Dermis blood vessel endothelial cell (primary cell): ENCODE measurements at places on chromosomes 7 and 10.

- no peak for DNase-seq
Observed at GRCh38 chr10:47266602-47267001, 33.4 kb upstream of the GDF10 start.

- no peak for DNase-seq
Observed at GRCh38 chr10:75331081-75331480, 70.5 kb downstream of the ZNF503 start.

DNA sequence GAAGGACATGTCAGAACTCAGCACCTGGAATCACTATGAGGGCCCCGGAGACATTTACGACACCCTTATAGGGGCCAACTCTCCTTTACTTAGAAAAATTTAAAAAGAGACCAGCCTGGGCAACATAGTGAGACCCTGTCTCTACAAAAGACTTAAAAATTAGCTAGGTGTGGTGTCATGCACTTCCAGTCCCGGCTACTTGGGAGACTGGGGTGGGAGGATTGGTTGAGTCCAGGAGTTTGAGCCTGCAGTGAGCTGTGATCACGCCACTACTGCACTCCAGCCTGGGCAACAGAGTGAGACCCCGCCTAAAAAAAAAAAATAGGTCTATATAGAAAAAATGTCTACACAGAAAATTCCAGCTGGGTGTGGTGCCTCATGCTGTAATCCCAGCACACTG is 7.5 kb upstream of the CYTH3 start:
- DNase-seq, result no peak

DNA sequence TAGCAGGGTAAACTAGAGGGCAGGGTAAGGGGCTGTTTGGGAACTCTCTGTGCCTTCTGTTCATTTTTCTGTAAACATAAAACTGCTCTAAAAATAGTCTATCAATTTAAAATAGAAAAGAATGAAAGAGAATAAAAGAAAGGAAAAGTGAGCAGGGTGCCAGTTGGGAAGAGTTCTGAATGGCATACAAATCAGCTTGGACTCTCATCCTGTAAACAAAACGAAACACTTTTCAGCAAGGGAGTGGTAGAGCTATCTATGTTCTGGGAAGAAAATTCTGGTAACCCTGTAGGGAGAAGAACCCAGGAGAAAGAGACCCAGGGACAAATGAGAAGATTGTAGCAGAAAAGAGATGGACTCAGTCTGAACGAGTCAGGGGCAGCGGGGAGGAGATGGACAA is 24.6 kb downstream of the SCRN1 start:
- no peak for DNase-seq

GRCh38 chr10:50593523-50594376 is 30.0 kb downstream of the SGMS1 start:
- DNase-seq, result peak; percentile 54

GRCh38 chr7:138195151-138195571 is 118.9 kb downstream of the AKR1D1 start:
- no peak for DNase-seq

- no peak for DNase-seq
Observed at GRCh38 chr7:146414373-146414772, 297.8 kb downstream of the CNTNAP2 start.

DNA sequence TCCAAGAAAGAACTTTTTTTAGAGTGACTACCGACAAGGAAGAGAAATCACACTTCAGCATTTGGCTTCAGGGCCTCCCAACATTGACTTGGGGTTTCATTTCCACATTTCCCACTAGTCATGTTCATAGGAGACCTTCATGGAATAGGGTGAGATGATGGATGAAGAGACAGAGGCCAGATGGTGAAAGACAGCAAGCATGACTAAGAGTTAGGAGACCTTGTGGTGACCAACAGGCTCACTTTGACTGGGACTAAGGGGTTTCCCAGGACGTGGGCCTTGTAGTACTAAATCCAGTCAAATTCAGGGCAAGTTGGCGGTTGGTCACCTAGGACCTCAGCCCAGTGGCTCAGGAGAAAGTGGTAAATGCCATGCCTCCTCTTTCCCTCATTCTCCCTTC is 3.0 kb upstream of the GIMAP5 start:
- no peak for DNase-seq

DNA sequence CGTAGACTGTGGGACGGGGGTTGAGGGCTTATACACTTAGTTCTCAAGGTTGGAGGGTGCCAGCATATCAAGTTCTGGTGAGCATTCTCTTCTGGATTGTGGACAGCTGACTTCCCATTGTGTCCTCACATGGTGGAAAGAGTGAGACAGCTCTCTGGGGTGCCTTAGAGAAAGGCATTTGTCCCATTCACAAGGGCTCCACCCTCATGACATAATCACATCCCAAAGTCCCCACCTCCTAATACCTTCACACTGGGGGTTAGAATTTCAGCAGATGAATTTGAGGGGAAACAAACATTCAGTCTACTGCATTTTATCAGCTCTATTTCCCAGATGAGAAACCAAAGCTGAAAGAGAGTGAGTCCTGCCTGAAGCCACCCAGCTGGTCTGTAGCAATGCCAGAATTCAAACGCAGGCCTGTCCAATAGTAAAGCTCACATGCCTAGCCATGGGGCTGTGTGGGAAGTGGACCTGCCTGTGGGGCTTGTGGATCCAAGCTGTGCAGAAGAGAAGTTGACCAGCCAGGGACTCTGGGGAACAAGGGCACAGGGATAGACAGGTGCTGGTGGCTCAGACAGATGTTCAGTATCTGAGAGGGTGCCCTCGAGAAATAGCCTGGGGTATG is 34.9 kb upstream of the LOXL4 start:
- DNase-seq, result no peak

GRCh38 chr7:131502810-131503508 is 53.5 kb downstream of the PODXL start:
- peak; percentile 55 for DNase-seq

DNA sequence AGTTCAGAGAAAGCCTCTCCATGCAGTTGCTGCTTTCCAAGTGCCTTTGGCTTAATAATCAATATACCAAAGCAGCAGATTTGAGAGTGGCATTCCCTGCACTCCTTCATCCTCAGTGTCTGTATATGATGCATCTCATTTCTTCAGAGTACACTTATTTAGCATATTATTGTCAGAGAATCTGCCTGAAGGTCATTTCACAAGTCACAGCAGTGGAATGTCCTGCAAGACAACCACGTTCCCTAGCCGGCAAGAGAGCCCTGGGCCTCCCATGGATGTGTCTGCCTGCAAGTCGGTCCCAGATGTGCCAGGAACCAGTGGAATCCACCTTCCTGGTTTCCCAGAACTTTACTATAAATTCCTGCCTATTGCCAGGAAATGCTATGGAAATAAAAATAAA is 289.4 kb upstream of the IGFBP3 start:
- DNase-seq, result no peak

DNA sequence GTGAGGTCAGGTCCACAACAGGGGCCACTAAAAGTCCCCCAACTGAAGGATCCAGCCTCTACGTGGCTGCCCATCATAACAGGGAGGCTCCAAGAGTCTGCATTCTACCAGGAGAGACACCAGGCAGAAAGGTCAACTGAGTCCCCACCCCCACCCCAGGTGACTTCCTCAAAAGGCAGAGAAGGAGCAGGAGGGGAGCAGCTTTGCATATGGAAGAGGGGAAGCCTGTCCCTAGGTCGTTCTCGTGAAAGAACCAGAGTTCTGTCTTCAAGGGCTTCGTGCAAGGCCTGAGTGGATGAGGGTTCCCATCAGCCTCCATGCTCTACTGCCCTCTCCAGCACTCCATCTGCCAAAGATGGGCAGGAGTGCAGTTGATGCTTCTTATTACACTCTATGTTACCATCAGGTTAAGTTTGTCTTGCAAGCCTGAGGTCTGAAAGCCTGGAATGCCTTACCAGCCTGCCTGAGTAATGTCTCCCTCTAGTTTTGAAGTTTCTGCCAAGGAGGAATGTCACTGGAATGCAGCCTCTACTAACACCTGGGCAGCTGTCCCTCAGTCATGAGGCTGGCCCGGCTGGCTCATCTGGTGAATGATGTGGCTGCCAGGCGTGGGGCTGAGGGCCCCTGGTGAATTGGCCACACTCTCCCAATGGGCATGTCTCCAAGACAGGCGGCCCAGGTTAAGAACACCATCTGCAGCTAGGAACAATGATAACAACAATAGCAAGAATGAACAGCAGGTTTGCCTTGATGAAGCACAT is 54.3 kb upstream of the SMNDC1 start:
- peak; percentile 47 for DNase-seq

DNA sequence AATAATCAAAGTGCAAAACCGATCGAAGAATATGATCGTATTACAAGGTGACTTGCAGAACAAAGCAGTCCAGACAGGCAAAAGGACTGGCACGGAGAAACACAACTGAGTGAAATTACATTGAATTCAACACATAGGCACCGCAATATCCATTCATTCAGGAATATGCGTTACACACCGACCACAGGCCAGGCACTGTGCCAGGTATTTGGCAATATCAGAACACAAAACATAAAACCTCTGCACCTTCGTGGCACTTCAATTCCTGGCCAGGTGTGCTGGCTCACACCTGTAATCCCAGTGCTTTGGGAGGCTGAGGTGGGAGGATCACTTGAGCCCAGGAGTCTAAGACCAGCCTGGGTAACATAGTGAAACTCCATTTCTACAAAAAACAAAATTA is 187.9 kb downstream of the DIP2C start:
- no peak for DNase-seq

DNA sequence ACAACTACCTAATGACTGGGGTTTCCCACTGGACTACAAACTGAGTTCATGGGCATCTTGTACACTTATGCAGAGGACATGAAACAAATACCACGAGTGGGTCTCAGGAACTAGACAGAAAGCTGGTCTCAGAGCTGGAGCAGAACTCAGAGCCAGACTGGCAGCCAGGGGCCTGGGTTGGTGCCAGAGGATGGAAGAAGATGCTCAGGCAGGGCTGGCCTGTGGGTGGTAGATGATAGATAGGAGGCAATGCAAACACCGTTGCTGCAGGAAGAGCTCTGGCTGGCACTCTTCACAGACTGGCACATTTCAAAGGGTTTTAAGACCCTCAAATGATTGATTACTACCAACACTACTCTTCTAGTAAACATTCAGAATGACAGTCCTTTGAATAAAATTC is 28.8 kb downstream of the ENO4 start:
- DNase-seq, result no peak

GRCh38 chr7:25854608-25855497 is 297.1 kb upstream of the NFE2L3 start:
- peak; percentile 69 for DNase-seq

- DNase-seq, result no peak
Observed at GRCh38 chr10:133359972-133360610, 2.3 kb upstream of the FUOM start.

DNA sequence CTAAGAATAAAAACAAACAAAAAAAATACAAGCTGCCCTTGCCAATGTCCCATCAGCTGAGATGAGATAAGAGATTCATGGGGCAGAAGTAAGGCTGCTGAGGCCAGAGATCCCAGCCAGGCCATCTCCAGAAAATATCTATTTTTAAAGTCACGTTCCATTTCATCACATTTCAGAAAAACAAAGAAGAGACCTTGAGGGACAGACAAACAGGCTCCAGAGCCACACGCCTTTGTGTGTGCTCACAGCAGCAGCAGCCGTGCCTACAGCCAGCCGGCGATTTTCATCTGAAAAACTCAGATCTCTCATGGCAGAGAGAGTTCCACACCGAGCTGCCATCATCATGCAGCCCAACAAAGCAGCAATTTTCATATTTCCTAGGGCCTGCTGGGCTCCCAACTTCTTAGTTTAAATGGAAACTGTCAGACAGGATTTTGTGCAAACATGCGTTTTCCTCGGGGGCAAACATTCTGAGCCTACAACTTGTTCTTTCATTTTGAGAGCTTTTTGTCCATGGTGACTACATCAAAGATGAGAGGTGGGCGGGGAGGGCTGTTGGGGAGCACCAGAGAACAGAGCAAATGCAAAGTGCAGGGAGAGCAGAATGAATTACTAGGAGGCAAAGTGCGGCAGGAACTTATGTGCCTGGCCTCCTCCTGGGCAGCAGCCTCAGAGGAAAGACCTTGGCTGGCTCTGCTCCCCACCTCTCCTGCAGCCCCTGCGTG is 38.8 kb downstream of the DLG5 start:
- no peak for DNase-seq

GRCh38 chr10:97174941-97175340 is 10.8 kb downstream of the SLIT1 start:
- no peak for DNase-seq

GRCh38 chr10:125156739-125157480 is 3.5 kb downstream of the CTBP2 start:
- DNase-seq, result peak; percentile 35

DNA sequence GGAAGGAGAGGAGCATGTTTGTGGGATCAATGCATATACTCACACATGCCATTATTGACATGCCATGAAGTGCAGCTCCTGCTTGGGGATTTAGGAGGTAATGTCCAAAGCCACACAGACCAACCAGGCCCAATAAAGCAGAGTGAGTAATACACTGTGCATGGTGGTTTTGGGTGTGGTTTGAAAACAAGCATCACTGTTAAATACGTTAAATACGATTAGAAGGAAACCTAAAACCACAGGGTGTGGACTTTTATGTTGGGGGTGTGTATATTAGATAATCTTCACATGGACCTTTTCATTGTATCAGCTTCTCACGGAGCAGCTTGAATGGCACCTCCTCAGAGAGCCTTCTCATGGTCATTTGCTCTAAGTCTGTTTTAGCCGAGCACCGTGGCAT is 10.4 kb upstream of the EIF3A start:
- DNase-seq, result no peak

DNA sequence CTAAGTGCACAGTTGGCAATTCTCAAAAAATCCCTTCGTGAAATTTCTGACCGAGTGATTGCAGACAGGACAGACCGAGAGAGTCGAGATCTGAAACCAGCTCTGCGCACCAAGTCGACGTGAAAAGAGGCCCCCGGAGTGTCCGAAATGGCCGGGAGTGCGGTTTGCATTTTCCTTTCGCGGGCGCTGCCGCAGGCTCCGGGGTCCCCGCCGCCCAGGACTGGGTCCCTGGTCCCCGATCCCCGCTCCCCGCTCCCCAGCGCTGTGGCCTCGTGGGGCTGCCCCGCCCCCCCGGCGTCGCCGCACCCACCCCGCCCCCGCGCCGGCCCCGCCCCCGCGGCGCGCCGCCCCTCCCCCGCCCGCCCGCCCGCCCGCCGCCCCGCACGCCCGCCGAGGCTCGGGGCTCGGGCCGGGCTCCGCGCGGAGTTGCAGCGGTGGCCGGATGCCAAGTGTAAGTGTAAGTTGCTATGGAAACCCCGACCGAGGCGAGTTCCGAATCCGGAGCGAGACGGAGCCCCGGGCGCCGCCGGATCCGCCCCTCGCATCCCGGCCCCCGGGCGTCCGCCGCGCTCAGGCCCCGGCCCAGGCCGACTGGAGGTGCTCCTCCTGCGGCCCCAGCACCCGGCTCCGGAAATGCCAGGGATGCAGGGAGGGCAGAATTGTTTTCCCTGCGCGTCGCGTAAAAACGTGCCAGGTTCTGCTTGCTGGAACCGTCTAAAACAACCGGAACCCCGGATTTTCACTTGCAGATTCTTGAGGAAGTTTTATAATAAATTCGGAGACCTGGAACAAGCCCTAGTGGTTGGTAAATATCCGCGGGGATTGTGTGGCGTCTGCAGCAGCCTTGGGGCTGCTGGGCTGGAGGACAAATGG is 4.6 kb downstream of the BMI1 start:
- peak; percentile 70 for DNase-seq

- peak; percentile 40 for DNase-seq
Observed at GRCh38 chr7:100674411-100675104, 1.0 kb downstream of the GNB2 start.
